Cardiac septum (tissue), 1 donor: ENCODE measurements at places on chromosomes 5 and 9. TPM values are rescaled to one million over a fixed set of nuclear protein-coding genes. Genes with fewer than 3 reads are reported as not detected.
A peak's percentile ranks its signal among the peaks of the same experiment; 100 is the strongest.

DNA sequence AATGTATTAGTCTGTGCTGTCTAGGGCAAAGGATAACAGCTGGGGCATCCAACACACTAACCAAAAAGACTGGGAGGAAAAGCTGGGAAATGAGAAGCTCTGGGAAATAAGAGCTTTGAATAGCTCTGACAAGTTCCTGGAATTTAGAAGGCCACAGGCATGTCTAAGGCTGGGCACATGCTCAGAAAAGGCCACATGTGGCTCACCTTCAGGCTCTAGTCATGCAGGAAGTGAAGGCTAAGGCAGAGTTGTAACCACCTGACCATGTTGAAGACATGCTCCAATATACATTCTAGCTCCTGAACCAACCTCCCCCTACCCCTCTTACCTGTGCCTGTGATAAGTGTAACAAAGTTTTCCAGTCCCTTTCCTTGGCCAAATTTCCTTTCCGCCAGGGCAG, 31.7 kb downstream of the CLTA start:
- no peak for DNase-seq

DNA sequence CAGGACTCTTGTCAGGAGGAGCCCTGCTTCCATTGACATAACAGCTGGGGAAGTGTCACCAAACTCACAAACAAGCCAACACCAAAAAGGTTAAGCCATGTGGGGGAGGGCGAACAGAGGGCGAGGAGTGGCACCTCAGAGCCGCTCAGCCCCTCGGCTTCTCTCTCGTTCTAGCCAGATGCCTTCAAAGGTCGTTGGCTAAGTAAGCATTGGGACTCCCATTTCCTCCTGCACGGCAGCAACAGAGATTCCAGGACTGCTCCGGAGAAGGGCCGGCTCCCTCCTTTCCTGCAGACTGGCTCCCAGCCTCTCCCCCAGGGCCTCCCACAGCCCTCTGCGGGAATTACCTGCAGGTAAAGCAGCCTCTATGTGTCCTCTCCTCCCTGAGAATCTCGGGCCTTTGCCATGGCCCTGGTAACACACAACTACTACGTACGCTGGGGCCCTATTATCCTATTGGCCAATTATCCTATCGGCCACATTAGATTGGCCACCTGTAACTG, 52.1 kb upstream of the RNU6ATAC start:
- DNase-seq, result no peak

- DNase-seq, result no peak
These were observed 55.6 kb downstream of the CAMSAP1 start for GRCh38 chr9:135851748-135852147.

DNA sequence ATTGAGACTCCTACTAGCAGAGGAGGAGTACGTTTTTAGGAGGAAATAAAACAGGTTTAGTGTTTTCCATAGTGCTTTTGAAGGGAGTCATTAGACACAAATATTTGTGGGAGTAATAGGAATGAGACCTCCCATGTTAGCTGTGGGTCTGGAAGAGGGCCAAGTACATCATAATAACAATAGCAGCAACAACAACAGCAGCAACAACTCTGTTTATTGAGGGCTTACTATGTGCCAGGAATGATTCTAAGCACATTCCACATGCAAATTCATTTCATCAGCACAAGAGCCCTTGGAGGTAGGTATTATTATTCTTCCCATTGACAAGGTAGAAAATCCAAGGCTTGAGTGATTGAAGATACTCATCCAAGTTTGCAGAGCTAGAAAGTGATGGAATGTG, 384.2 kb upstream of the RPS23 start:
- no peak for DNase-seq

GRCh38 chr9:126500600-126501382, 112.9 kb upstream of the LMX1B start:
- peak; percentile 89 for DNase-seq

DNA sequence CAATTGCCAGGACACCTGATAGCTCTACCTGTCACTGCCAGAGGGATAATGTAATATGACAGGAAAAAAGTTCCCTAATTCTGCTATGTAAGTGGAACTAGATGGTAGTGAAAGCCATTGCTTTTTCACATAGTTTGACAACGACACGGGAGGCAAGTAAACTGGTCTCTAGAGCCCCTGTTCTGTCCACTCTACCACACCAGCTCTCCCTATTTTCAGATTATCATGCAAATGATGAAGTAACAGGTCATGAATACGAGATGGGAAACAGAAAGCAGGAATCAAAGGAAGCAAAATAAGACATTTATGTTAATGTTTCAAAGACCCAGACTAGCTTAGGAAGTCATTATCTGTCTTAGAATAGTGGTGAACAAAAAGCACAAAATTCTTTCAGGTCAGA, 56.2 kb downstream of the TAF11L14 start:
- no peak for DNase-seq

DNA sequence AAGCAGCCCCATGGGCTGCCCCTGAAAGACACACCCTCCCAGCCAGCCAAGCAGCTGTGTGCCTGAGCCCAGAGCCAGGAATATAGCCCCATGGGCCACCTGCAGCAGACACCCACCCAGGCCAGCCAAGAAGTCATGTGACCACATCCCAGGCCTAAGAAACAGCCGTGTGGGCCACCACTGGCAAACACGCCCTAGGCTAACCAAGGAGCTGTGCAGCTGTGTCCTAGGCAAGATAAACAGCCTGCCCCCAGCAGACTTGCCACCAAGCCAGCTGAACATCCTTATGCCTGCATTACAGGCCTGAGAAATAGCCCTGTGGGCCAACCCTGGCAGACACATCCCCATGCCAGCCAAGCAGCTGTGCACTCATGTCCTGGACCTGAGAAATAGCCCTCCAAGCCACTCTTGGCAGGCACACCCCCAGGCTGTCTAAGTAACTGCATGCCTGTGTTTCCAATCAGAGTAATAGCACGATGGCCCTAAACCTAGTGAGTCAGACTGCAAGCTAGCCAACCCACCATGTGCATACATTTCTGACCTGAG, 143.0 kb downstream of the ADAMTS6 start:
- DNase-seq, result no peak

GRCh38 chr9:110918316-110919049, 119.8 kb downstream of the LPAR1 start:
- no peak for DNase-seq

GRCh38 chr5:140795259-140795641, 598 bp downstream of the PCDHA2 start:
- no peak for DNase-seq

- no peak for DNase-seq
These were observed 125.1 kb upstream of the COL5A1 start for GRCh38 chr9:134516464-134516863.

The SLC2A6 gene
- total RNA-seq, result 3.6 TPM

The KCNN2 gene
- 2.6 TPM for total RNA-seq

The UBAC1 gene
- total RNA-seq, result 90.3 TPM

The RASEF gene
- 0.16 TPM for total RNA-seq
